ENCODE measurements at places on chromosomes 2 and 18. TPM values are rescaled to one million over a fixed set of nuclear protein-coding genes. Genes with fewer than 3 reads are reported as not detected.

The SCN9A gene
- 56.3 TPM for total RNA-seq

DNA sequence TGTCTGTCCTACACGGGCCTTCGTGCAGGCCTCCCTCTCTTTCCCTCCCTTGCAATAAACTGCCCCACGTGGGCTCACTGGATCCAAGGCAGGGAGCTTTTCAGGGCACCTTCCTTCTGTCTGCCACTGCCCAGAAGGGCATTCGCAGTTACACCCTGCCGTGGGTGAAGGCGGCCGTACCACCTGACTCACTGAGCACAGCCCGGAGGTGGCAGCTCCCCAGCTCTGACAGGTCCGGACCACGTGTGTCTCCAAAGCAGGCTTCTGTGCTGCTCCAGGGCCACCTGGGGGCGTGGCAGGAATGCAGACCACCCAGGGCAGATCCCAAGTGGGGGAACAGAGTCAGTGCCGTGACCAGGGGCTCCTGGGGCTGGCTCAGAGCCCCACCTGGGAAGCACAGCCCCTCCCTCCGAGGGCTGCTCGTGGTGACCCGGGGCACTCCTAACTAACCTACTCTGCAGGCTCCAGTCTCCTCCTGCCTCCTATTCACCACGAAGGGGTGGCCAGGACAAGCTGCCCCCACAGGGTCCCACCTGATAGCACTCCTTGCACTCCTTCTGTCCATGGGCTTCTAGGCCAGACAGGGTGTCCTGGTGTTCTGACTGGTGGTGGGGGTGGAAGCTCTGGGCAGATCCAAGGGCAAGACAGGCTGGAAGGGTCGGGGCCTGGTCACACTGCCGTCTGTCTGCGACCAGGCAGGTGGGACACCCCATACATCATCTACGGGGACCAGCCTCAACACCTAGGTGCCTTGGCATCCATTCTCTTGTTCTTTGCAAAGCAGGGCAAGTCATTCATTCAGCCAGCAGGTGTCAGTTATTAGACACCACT is 9.7 kb downstream of the SNED1 start:
- no peak for DNase-seq

The SULT1C4 gene
- not detected for total RNA-seq

DNA sequence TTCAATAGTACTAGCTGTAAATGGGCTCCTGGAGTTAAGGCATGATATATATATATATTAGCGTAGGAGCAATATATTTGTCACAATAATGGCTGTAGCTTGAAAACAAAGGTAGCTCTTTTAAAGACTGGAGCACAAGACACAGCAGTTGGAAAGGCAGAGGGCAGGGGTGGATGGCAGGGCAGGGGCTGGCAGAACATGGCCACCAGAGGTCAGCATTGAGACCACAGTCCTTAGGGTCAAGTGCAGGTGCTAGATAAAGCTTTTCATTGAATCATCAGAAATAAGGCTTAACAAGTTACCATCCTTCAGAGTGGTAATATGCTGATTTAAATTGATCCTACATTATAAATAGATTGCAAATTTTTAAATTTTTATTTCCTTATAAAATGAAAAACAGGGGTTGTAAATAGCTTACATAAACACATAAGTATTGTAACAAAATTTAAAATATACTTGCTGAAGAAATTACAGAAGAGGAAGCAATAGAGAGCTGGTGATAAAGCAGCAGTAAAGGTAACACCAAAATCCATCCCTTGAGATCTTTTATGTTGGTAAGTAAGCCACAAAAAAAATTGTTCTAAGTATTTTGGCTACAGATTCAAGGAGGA is 161.2 kb upstream of the PIEZO2 start:
- no peak for DNase-seq

DNA sequence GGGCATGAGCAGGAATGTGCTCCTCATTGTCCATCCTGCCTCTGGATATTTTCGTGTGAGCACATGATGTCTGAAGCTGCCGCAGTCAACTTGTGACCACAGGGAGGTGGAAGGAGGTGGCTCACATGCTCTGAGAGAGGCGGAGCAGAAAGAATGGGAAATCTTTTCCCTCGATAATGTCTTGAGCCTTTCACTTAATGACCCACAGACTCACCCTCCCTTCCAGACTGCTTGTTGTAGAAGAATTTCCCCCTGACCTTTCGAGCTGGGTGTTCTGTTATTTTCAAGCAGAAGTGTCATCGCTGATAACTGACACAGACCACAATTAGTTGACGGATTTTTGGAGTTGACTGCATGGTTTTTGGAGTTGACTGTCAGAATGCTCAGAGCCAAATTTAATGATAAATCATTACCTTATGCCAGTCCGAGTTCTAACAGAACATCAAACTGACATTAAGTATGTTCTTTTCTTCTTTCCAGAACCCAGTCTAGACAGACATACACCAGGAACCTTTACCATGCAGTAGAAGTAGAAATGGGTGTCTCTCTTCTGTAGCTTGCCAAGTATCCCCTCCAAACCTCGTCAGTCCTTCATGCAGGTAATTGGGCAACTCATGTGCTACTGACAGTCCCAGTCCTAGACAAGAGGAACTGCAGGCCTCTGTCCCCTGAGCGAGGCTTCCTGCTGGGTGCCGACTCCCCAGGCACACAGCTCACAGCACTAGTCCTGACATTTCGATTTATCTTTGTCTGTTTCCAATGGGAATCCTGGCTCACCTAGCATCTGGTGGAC is 29.4 kb upstream of the RTTN start:
- no peak for DNase-seq

DNA sequence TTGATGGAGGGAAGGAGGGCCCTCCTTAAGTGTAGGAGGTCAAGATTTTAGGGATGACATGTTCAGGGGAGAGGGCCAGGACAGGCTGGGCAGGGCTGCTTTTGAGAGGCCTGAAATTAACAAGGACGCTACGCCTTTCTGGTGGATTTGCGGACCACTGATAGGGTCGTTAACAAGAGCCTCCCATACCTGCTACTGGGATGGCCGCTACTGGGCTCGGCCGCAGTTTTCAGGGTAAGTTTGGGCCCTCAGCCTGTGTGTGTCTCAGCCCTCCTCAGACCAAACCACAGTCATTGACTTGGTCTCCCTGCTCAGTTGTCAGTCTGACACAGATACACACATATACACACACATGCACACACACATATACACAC is 180.9 kb downstream of the SMAD2 start:
- DNase-seq: no peak
